Sciatic nerve (tissue), 2 donors: ENCODE measurements at places on chromosomes 1 and 21.

- DNase-seq, result no peak
Observed at GRCh38 chr1:11407301-11407994, 71.5 kb upstream of the DISP3 start.

- DNase-seq, result no peak
Observed at GRCh38 chr1:145997016-145997717, 788 bp upstream of the TXNIP start.

DNA sequence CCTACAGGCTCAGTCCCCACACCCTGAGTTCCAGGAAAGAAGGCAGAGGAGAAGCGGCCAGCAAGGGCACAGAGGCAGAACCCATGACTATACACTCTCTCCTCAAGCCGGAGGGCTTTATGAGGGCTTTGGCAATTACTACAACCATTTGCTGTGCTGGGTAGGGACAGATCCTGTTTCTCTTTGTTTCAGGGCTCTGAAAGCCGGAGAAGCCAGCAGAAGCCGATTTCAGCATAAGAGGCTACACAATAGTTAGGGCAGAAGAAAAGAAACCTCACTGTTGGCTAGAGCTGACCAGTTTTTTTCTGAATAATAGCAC lies 13.9 kb downstream of the GPR3 start:
- no peak for DNase-seq

DNA sequence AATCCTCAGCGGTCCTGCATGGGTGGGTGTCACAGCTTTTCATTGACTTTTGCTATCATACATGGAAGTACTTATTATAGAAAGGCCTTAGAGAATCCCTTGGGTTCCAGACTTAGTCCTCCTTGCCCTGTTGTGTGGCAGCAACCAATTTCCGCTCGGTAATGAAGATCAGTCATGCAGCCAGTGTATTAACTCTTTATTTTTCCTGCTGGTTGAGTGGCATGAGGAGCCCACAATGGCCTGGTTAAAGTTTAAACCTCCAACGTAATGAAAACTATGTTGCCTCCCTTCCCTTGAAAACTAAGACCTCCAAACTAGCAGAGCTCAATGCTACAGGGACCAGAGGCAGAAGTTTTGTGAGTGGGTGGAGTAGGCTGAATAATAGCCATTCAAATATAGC lies 20.0 kb downstream of the CITED4 start:
- no peak for DNase-seq

DNA sequence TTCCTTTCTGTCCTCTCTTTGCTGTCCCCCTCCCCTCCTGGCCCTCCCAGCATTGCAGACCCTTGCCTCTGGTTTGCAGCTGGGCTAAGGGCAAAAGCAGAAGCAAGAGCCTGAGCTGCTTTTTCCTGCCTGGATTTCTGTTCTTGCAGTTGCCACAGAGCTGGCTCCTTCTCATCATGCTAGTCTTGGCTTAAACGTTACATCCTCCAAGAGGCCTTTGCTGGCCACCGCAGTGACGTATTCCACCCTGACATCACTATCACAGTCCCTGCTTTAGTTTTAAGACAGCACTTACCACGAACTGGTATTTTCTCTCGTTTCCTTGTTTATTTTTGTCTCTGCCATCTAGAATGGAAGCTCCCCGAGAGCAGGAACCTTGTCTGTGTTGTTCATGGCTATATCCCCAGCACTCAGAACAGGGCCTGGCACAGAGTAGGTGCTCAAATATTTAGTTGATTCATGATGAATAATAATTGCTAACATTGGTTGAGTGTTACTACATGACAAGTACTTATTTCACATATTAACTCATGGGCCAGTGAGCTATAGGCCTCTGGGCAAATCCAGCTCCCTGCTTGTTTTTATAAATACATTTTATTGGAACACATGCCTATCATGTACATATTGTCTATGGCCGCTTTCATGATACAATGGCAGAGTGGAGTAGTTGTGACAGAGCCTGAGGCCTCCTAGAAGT lies 13.2 kb upstream of the CSF1 start:
- DNase-seq, result no peak
